ENCODE measurements at places on chromosomes 16 and 17. TPM values are rescaled to one million over a fixed set of nuclear protein-coding genes. Genes with fewer than 3 reads are reported as not detected.
A peak's percentile ranks its signal among the peaks of the same experiment; 100 is the strongest.

DNA sequence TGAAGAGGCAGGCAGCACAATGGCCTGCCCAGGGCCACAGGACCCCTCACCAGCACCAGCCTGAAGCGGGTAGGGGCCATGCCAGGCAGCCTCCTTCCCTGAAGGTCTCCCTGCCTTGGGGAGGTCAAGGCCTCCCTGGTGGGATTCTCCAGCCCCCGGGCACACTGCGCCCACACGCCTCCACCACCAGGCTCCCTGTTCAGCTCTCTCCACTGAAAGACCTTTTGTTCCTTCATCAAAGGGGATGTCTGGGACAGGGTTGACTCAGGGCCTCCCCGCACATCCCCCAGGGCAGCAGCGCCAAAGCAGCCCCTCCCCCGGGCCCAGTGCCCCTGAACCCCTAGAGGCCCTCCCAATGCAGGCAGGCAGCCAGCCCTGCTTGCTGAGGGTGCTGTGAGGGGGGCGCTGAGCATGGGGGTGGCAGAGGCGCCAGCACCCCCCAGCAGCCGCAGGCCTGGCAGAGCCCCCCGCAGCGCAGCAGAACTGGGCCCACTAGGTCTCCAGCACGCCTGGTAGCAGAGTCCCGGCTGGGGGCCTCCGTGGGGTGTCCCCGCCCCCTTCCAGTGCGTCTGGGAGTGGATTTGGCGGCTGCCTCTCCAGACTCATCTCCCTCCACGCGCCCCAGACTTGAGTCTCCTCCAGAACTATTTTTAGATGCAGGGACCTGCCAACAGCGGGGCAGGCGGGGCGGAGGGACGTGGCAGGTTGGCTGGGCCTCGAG is 13.1 kb downstream of the BCAR1 start:
- H3K36me3 ChIP-seq: peaks cover 12% of the 10 kb centered on the region
- no peaks in the 10 kb centered on the region for H3K27me3 ChIP-seq
- H3K27ac ChIP-seq: peak overlapping the region; percentile 86
- peaks cover 53% of the 10 kb centered on the region for H3K4me1 ChIP-seq
- no peak overlapping the region for H3K4me3 ChIP-seq
- DNase-seq: peak; percentile 96

DNA sequence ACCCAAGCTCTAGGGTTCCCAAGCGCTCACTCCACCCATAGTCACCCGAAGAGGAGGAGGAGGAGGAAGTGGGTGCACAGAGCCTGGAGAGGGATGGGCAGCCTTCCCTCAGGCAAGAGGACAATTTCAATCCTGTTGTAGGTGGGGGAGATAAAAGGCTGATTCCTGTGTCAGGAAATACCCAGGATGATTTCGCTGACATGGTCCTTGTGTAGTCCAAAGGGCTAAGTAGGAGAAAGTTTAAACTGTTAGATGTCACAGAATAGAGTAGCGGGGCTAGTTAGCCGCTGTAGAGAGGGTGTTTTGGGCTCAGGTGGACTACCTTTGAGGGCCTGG is 1.3 kb upstream of the EXOC7 start:
- H3K27ac ChIP-seq: no peak overlapping the region
- peaks cover 19% of the 10 kb centered on the region for H3K4me1 ChIP-seq
- DNase-seq: no peak
- no peaks in the 10 kb centered on the region for H3K27me3 ChIP-seq
- peaks cover 15% of the 10 kb centered on the region for H3K36me3 ChIP-seq

GRCh38 chr16:2160915-2161551 is 5.5 kb downstream of the TRAF7 start:
- H3K27ac ChIP-seq: peak overlapping the region; percentile 93
- DNase-seq: peak; percentile 94
- no peak overlapping the region for H3K4me3 ChIP-seq
- H3K27me3 ChIP-seq: no peaks in the 10 kb centered on the region
- no peaks in the 10 kb centered on the region for H3K4me1 ChIP-seq

- no peak overlapping the region for H3K27ac ChIP-seq
- H3K4me1 ChIP-seq: no peaks in the 10 kb centered on the region
- no peak overlapping the region for H3K4me3 ChIP-seq
- H3K36me3 ChIP-seq: no peaks in the 10 kb centered on the region
Measured at GRCh38 chr17:72099919-72100318, 20.9 kb upstream of the SOX9 start.

DNA sequence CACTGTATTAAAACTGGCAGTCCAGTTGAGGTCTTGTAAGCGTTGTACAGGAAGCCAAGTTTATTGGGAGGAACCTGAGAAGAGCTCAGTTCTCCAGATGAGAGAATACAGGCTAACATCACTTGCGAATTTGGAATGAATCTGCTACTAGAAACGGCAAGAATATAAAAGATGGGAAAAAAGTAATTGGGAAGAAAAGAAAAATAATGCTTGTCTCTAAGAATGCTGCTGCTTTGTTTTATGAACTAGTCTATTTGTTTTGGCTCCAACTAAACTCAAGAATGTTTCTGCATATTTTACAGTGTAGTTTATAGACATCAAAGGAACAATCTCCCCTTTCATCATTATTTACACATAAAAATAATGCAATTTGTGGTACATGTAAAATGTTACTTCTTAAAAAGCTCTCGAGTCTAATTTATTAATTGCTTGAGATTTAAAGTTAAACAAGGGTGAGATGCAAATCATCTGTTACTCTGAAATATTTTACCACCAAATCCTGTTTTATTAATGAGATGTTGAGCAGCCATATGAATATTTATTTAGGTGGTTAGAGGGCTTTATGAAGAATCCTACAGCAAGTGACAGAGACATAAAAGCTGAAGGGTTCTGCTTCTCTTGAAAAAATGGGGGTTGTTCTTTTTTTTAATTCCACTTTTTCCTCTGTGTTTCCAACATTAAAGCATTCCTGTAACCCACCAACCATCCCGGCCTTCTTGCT is 162.1 kb upstream of the AXIN2 start:
- peak overlapping the region; percentile 44 for H3K27ac ChIP-seq
- no peaks in the 10 kb centered on the region for H3K36me3 ChIP-seq
- DNase-seq: no peak
- peaks cover 16% of the 10 kb centered on the region for H3K4me1 ChIP-seq
- no peaks in the 10 kb centered on the region for H3K27me3 ChIP-seq

- no peak overlapping the region for H3K27ac ChIP-seq
- H3K27me3 ChIP-seq: no peaks in the 10 kb centered on the region
- DNase-seq: no peak
- H3K36me3 ChIP-seq: peaks cover 55% of the 10 kb centered on the region
- H3K4me3 ChIP-seq: no peak overlapping the region
Measured at GRCh38 chr17:67161573-67161972, 83.4 kb downstream of the HELZ start.

GRCh38 chr17:81713004-81713555 is 996 bp downstream of the SLC25A10 start:
- H3K4me1 ChIP-seq: peaks cover 33% of the 10 kb centered on the region
- peak overlapping the region; percentile 73 for H3K4me3 ChIP-seq
- H3K36me3 ChIP-seq: no peaks in the 10 kb centered on the region
- H3K27me3 ChIP-seq: no peaks in the 10 kb centered on the region

DNA sequence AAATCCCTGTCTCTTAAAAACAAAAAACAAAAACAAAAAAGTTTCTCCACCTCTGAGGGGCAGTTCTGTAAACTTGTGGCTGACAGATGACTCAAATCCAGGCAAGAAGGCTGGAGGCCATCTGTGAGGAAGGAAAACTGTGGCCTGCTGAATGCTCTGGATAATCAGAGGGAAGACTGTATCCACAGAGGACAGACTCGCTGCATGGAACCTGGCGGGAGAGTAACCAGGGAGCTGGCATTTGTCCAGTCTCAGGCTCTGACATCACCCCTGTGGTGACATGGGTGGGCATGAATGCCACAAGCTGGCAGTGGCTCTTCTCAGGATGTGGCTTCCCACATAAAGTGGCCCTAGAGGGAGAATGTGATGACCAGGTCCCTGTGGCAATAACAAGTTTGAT is 2.8 kb upstream of the KSR1 start:
- no peak overlapping the region for H3K27ac ChIP-seq
- no peak overlapping the region for H3K4me3 ChIP-seq

- DNase-seq: no peak
- H3K27me3 ChIP-seq: no peaks in the 10 kb centered on the region
- no peak overlapping the region for H3K4me3 ChIP-seq
- H3K27ac ChIP-seq: no peak overlapping the region
- H3K36me3 ChIP-seq: no peaks in the 10 kb centered on the region
Measured at GRCh38 chr16:81933361-81933760, 77.9 kb downstream of the SDR42E1 start.

DNA sequence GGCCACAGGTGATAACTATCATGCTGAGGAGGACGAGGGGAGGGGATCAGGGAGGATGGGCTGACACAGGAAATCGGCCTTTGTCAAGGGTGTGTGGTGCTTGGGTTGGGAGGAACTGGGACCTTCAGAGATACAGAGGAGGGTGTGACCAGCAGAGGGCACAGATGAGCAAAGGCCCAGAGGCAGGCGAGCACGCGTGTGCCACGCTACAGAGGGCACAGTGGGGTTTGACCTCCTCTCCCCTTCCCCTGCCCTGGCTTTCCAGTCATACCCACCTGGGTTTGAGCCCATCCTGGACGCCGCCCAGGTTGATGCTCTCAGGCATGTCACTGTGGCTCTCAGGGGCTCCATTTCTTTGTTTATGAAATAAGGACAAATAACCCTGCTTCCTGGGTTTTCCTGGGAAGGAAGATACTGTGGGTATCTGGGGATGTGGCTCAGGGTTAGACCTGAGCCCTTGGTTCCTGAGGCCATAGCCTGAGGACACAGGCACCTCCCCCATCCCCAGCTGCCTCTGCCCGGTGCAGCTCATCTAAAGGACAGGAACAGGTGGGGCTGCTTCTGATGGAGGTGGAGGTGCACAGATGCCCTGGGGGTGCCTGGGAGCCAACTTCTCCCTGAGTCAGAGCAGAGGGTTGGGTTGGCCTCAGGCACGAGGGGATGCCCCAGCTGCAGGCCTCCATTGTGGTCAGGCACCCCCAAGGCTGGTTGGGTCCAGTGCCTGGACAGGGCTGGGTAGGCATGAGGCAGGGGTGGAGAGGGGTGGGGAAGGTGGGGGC is 51.8 kb downstream of the BEAN1 start:
- no peaks in the 10 kb centered on the region for H3K27me3 ChIP-seq
- H3K4me1 ChIP-seq: no peaks in the 10 kb centered on the region
- DNase-seq: peak; percentile 83
- no peaks in the 10 kb centered on the region for H3K36me3 ChIP-seq
- no peak overlapping the region for H3K4me3 ChIP-seq

GRCh38 chr16:85605051-85605911 is 7.8 kb upstream of the GSE1 start:
- DNase-seq: no peak
- no peaks in the 10 kb centered on the region for H3K27me3 ChIP-seq
- no peaks in the 10 kb centered on the region for H3K4me1 ChIP-seq
- H3K36me3 ChIP-seq: no peaks in the 10 kb centered on the region
- peak overlapping the region; percentile 22 for H3K27ac ChIP-seq
- H3K4me3 ChIP-seq: no peak overlapping the region

- peaks cover 13% of the 10 kb centered on the region for H3K4me1 ChIP-seq
- H3K27ac ChIP-seq: no peak overlapping the region
- no peak for DNase-seq
- no peaks in the 10 kb centered on the region for H3K27me3 ChIP-seq
- no peak overlapping the region for H3K4me3 ChIP-seq
Measured at GRCh38 chr17:44084131-44084538, 13.6 kb downstream of the G6PC3 start.

GRCh38 chr16:20611975-20612481 is 35.9 kb upstream of the ACSM2B start:
- H3K36me3 ChIP-seq: no peaks in the 10 kb centered on the region
- H3K27ac ChIP-seq: peak overlapping the region; percentile 50
- DNase-seq: peak; percentile 84
- H3K27me3 ChIP-seq: no peaks in the 10 kb centered on the region

- H3K27ac ChIP-seq: no peak overlapping the region
- no peaks in the 10 kb centered on the region for H3K36me3 ChIP-seq
- no peaks in the 10 kb centered on the region for H3K4me1 ChIP-seq
- no peak for DNase-seq
- no peak overlapping the region for H3K4me3 ChIP-seq
Measured at GRCh38 chr16:24430954-24431760, 108.2 kb upstream of the RBBP6 start.

- no peaks in the 10 kb centered on the region for H3K27me3 ChIP-seq
- H3K36me3 ChIP-seq: no peaks in the 10 kb centered on the region
- no peak for DNase-seq
- no peaks in the 10 kb centered on the region for H3K4me1 ChIP-seq
- no peak overlapping the region for H3K4me3 ChIP-seq
Measured at GRCh38 chr17:55280212-55280611, 15.5 kb downstream of the HLF start.

DNA sequence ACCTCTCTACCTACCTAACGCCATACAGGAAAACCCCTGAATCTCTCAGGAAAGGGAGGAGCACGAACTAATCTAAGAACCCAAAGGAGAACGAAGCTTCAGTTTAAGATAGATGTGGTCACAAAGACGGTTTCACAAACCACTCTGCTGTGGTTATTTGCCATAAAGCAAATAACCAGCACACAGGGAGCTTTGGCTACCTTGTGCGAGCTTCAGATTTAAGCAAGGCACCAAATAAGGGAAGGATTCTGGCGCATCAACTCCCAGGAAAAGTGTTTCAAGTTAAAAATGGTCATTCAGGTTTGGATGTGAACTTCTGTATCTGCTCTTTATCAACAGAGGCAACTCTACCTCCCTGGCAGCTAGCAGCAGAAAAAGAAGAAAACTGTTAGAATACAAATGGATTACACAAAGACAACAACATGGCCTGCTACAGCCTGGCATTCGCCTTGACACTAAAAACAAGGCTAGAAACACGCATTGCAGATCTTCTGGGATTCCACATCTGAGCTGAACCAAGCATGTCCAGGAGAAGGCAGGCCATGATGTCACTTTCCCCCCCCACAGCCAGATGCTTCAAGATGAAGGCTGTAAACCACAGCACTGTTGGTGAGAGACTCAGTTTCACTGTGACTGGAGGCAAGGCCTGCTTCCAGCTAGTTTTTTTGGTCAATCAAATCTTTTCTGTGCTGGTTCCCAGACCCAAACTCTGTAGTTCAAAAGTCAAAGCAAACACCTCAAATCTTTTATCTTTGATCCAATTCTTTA is 43.6 kb downstream of the SMG6 start:
- no peaks in the 10 kb centered on the region for H3K36me3 ChIP-seq
- peak; percentile 74 for DNase-seq
- H3K4me1 ChIP-seq: peaks cover 60% of the 10 kb centered on the region
- no peak overlapping the region for H3K4me3 ChIP-seq
- H3K27ac ChIP-seq: peak overlapping the region; percentile 74
- H3K27me3 ChIP-seq: no peaks in the 10 kb centered on the region

GRCh38 chr17:4233668-4234258 is 30.0 kb downstream of the ANKFY1 start:
- H3K4me1 ChIP-seq: peaks cover 77% of the 10 kb centered on the region
- H3K27ac ChIP-seq: peak overlapping the region; percentile 80
- H3K4me3 ChIP-seq: no peak overlapping the region
- H3K27me3 ChIP-seq: no peaks in the 10 kb centered on the region
- DNase-seq: peak; percentile 85
- no peaks in the 10 kb centered on the region for H3K36me3 ChIP-seq

The KRT27 gene
- total RNA-seq: not detected

The LGALS9B gene
- total RNA-seq: not detected

The C16orf92 gene
- total RNA-seq: not detected

The PRSS27 gene
- total RNA-seq: 1.2 TPM

The PDILT gene
- total RNA-seq: not detected

The EVPLL gene
- total RNA-seq: not detected

The RNF43 gene
- total RNA-seq: 0.33 TPM

The CLEC18B gene
- not detected for total RNA-seq

The ENPP7 gene
- total RNA-seq: not detected

The RDM1 gene
- total RNA-seq: not detected

The GRAP gene
- 9.6 TPM for total RNA-seq

The CLEC10A gene
- total RNA-seq: 15.3 TPM

Measured in sigmoid colon (tissue), 7 donors.